ENCODE measurements at places on chromosomes 3 and 15.

DNA sequence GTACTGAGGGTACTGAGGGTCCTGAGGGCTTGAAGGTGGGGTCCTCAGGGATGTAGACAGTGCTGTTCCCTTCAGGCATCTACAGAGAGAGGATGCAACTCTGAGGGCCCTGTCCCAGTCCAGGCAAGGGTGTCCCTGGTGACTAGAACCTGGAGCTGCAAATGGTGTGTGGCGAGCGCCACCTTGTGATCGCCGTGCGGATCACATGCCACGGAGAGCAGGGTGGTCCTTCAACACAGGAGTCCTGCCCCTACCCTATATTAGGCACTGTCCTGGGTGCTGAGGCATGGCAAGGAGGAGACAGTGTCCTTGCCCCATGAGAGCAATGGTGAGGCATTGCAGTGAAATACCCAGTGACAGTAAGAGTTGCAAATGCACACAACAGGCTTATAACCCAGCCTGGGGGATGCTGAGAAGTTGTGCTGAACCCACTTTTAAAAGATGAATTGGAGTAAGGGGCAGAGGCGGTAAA lies 23.6 kb downstream of the RHCG start:
- DNase-seq: peak; percentile 41

DNA sequence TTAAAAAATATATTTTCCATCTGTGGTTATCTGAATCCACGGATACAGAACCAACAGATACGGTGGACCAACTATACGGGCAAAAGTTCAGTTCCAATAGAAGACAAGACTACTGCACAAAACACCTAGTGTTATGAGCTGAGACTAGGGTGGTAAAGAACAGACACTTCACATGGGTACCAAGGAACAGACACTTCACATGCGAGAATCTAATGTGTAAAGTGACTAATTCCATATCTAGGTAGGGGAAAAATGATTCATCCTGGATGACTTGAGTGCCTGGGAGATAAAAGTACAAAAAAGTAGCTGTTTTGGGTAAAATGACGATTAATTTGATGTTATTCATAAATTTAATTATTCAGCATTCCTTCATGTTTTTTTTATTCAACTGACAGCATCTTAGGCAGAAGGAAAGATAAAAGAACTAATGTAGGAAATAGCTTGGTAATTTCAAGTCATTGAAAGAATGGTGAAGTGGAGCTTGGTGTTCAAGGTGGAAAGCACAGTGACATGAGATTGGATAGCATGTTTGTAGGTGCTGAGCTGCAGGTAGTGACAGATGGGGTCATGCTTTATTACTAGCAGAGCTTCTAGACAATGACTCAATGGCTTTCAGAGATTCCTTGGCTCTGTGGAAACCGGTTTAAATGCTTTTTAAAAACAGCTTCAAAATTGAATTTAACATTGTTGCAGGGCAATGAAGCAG lies 5.2 kb downstream of the CD200 start:
- no peak for DNase-seq

DNA sequence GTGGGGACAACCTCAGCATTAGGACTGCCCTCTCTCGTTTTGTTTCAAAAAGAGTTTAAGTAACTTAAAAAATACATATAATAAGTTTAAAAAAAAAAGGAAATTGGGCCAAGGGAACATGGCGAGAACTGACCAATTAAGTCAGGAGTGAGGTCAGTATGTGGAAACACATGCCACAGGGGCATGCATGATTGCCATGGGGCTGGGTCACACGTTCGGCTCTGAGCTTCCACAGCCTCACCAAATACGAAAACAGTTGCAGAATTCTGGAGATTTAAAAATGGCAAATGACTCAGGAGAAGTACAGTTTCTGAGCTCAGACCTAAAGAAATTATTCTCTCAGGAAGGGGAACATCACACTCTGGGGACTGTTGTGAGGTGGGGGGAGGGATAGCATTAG lies 24.1 kb downstream of the PDE8A start:
- DNase-seq: no peak

DNA sequence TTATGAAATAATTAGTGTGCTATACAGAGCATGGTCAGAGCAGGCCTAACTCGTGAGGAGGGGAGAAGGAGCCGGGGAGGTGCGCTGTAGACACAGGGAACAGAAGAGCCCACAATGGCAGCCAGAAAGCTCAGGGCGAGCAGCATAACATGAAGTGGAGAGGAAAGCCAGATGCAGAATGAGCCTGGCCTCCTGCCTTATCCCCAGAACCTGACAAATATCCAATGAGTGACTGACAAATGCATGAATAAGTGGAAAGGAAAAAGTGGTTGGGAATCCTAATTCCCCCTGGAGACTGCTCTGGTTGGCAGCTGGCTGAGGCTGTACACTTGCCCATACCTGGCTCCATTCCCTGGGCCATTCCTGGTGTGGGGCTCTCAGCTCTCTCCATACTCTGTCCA lies 9.2 kb upstream of the MST1R start:
- DNase-seq: no peak

- no peak for DNase-seq
These were observed 221.9 kb upstream of the GBE1 start for GRCh38 chr3:81983382-81983781.

Measured in ACHN (cell line).